Stimulated activated CD8-positive, alpha-beta memory T cell treated with anti-CD3 and anti-CD28 coated beads, Interleukin-2, amount 100 ng/mL, for 1 hour (primary cell): ENCODE measurements at places on chromosomes 13 and 19.

DNA sequence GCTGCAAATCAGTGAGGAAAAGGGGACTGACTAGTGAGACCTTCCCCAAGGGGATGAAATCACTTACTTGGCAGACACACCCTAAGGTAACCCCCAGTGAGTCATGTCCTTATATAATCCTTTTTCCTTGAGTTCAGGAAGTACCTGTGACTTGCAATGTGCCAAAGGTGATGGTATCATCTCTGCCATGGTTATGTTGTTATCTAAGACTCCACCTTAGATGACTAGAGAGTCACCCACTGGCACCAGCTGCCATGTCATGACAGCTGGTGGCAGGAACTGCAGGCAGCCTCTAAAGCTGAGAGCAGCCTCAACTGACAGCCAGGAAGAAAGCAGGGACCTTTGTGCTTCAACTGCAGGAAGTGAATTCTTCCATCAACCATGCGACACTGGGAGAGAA is 12.5 kb downstream of the PBX4 start:
- DNase-seq, result no peak

- DNase-seq, result no peak
Measured at GRCh38 chr13:73268306-73268705, 209.5 kb downstream of the KLF5 start.

GRCh38 chr19:2604747-2605329 is 97.7 kb downstream of the GNG7 start:
- no peak for DNase-seq

DNA sequence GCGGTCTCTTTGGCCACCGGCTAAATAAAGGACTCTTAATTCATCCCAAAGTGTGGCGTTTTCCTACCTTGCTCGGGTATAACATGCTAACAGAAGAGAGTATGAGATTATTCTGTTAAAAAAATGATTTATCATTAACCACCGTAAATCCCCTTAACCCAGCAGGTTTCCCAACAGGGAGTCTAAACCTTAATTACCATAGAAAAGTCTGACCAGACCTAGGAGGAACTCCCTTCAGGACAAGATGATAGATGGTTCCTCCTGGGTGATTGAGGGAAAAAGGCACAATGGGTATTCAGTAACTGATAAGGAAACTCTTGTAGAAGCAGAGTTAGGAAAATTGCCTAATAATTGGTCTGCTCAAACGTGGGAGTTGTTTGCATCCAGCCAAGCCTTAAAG is 193.7 kb downstream of the ZNF737 start:
- no peak for DNase-seq

DNA sequence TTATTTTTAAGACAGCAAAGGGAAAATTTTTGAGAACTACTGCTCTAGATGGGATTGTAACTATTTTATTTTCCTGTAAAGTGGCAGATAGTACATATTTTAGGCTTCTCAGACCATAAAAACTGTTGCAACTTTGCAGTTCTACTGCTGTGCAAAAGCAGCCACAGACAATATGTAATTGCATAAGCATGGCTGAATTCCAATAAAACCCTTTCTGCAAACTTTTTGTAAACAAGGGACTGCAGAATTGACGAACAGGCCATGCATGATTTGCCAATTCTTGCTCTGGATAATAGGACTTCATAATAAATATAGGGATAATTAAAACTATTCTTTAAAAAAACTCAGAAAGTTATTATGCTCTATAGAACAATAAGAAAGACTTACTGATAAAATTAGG is 149.1 kb downstream of the SLITRK5 start:
- no peak for DNase-seq

DNA sequence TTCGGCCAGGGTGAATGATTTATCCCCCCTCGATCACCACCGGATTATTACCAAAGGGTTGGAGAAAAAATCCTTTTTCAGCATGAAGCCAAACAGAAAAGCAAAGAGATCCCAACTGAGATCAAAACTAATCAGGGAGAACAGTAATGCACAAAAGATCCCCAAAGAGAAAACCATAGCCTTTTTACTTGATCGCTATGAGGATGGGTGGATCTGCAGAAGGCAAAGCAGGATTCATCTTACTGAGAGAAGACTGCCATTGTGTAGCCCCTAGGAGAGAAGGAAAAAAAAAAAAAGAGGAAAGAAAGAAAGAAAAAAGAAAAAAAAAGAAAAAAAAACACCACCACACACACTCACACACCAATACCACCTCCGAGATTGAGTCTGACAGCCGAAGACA is at the start of gene FGF14:
Gene FGF14 (minus strand): TSS at position 283 of the 400 bp plus-strand sequence.
- no peak for DNase-seq

DNA sequence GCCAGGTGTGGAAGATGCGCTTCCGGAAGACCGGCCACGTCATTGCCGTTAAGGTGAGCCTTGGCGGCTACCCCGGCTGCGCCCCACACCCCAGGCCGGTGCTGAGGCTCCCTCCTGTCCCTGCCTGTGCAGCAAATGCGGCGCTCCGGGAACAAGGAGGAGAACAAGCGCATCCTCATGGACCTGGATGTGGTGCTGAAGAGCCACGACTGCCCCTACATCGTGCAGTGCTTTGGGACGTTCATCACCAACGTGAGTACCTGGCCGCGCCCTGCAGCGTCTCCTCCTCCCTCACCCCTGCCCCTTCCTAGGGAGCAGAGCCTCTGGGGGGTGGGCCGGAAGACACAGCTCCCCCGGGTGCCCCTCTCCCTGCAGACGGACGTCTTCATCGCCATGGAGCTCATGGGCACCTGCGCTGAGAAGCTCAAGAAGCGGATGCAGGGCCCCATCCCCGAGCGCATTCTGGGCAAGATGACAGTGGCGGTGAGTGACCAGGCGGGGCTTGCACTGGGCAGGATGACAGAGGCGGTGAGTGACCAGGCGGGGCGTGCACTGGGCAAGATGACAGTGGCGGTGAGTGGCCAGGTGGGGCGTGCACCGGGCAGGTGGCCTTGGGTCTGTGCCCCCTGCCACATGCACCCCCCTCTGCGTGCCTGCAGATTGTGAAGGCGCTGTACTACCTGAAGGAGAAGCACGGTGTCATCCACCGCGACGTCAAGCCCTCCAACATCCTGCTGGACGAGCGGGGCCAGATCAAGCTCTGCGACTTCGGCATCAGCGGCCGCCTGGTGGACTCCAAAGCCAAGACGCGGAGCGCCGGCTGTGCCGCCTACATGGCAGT is 4.1 kb upstream of the TGFBR3L start:
- DNase-seq, result no peak

DNA sequence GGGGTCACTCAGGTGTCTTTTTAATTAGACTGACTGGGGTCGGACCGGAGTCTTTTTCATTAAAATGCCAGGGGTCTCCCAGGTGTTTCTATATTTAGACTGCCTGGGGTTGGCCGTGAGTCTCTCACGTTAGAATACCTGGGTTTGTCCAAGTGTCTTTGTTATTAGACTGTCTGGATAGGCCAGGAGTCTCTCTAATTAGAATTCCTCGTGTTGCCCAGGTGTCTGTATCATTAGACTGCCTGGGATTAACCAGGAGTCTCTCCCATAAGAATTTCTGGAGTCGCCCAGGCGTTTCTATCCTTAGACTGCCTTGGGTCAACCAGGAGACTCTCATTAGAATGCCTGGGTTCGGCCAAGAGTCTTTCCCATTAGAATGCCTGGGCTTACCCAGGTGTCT is 1445.7 kb downstream of the UQCRFS1 start:
- DNase-seq, result no peak

DNA sequence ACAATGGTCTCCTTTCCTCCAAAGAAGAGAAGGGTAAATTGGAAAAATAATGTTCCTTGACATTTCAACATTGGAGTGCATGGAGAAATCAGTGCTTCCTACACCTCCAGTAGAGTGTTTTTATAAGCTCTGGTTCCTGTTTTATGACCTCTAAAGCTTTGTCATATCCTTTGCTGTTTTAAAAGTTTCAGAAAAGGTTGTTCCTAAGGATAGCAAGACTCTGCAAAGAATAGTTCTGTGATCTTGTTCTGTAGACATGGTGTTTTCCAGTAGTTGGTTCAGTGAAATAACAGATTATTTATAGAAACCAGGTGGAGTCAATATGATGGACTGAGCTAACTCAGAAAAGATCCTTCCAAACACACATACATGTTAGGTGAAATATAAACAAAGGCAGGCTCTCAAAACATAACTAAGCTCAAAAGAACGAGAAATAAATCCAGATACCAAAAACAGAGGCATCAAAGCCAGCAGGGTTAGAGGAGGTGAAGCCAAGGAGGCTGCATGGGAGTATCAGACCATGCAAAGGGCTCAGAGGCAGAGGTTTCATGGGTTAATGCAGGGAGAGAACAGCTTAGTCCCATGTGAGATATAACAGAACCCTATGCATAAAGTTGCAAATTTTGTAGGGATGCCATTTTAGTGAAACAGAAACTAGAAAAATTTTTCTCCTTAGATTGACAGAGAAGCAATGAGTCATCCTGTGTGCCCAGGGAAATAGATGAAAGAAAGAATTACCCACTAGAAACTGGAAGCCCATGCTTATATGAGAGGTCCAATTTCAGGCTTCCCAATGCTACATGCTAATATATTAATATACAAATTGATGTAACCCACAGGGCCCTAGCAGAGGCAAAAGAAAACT is 44.3 kb downstream of the SHISA2 start:
- DNase-seq, result no peak

- DNase-seq, result peak; percentile 25
Measured at GRCh38 chr13:19862481-19863313, 752 bp downstream of the ZMYM5 start.
